ENCODE measurements at places on chromosomes 1 and 21. TPM values are rescaled to one million over a fixed set of nuclear protein-coding genes. Genes with fewer than 3 reads are reported as not detected.

Gene CMPK1
- total RNA-seq: 39.2 TPM

Gene LGR6
- under 0.01 TPM for total RNA-seq

Gene FAM167B
- 0.30 TPM for total RNA-seq

Gene CFHR1
- total RNA-seq: 0.17 TPM

Gene TFF2
- not detected for total RNA-seq

Gene USH2A
- total RNA-seq: not detected

Gene RAB29
- 4.3 TPM for total RNA-seq
